Activated T-cell treated with anti-CD3 and anti-CD28 coated beads for 1 hour (primary cell): ENCODE measurements at places on chromosomes 12 and 14.
A peak's percentile ranks its signal among the peaks of the same experiment; 100 is the strongest.

DNA sequence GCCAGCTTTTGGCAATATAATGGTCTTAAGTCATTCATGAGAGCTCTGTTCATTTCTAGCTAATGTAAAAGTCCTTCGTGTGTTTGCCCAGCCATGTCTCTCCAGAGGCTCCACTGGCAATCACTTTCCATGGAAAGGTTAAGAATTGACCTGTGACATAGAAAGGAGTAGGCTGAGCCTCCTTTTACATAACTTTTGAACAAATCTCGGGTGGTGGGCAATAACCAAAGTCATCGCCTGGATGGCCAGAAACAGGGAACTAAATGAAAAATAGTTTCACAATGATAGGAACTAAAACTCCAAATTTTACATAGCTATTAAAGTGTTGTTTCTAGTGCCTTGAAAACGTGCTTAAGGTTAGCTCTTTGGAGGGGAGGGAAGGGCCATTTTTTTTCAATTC, 6.5 kb downstream of the BHLHE41 start:
- no peak for DNase-seq

GRCh38 chr12:31874961-31875608, 84.1 kb upstream of the RESF1 start:
- DNase-seq = peak; percentile 50

DNA sequence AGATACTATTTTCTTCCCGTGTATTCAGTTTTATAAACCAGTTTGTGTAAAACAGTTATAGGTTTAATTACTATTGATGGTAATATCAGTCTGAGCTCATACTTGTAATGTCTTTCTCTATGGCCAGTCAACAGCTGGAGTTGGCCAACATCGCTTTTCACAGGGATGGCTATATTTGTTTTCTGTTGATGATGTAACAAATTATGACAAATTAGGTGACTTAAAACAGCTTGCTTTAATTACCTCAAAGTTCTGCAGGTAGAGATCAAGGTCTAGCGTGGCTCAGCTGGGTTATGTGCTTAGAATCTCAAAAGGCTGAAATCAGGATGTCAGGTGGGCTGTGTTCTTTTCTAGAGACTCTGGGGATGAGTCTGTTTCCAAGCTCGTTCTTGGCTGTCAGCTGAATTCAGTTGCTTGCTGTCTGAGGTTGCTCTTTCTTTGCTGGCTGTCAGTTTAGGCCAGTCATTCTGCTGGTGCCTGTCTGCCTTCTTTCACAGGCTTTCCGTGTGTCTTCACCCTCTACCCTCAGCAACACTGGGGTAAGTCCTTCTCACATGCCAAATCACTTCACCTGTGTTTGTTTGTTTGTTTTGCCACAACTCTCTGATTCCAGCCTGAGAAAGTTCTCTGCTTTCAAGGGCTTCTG, 370.2 kb upstream of the E2F7 start:
- no peak for DNase-seq

GRCh38 chr12:31736472-31736871, 7.7 kb upstream of the AMN1 start:
- DNase-seq = peak; percentile 37

DNA sequence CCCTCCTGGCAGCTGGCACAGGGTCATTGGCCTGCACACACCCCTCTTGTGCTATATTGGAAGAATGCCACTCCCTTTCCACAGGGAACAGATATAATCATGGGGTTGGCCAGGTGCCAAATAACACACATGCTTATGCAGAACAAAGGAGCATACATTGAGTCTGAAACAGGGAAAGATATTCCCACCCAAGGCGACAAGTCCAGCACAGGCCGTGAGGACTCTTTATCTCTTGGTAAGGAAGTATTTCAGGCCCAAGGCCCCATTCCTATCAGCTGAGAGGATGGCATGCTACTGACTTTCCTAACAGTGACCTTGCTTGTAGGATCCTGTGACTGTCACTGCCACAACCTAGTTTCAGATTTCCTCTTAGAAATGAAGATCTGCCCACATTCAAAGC, 59.0 kb upstream of the STXBP6 start:
- DNase-seq = no peak

DNA sequence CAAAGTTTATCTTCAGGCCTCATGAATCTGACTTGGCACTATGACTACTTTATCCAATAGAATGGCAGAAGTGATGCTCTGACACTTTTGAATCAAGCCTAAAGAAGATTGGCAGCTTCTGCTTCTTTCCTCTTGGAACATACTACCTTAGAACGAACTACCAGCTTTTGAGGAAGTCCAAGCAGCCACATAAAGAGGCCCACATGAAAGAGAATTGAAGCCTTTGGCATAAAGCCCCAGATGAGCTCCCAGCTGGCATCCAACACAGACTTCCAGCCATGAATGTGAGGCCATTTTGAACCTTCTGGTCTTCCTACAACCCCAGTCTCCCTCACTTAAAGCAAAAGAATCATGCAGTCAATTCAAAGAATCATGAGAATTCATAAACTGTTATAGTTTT, 65.8 kb downstream of the EEA1 start:
- no peak for DNase-seq

GRCh38 chr12:89936631-89937030, 228.0 kb upstream of the ATP2B1 start:
- no peak for DNase-seq

- DNase-seq = no peak
These were observed 23.4 kb downstream of the SYNDIG1L start for GRCh38 chr14:74402401-74403251.

GRCh38 chr12:112777387-112778310, 13.9 kb upstream of the RPH3A start:
- DNase-seq = no peak

DNA sequence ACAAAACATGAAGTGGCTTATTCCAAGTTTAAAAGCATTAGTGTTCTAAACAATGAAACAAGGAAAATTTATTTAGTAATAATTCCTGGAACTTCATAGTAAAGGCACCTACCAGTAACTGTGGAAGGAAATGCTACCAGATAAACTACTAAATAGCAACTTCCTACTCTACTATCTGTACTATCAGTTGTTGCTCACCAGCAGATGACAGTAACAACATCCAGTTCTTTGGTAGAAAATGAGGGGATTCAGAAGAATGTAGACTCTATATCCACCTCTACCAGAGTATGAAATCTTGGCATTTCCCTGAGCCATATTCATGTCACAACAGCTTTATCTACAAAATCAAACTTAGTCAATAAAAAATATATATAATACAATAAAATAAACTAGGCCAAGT, 3.1 kb downstream of the ENTPD5 start:
- no peak for DNase-seq

DNA sequence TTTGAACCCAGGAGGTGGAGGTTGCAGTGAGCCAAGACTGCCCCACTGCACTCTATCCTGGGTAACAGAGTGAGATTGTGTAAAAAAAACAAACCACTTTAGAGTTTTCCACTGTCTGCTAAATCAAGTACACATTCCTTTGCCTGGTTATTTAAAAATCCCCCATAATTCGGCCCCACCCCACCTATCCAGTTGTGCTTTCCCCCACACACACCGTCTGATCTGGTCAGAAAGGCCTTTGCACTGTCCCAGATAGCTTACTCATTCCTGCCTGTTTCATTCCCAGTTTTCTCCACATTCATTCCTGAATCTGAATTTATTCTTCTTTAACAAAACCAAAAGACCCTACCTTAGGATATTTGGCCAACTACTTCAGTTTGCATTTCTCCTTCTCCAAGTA, 29.5 kb downstream of the NINJ2 start:
- DNase-seq = no peak

DNA sequence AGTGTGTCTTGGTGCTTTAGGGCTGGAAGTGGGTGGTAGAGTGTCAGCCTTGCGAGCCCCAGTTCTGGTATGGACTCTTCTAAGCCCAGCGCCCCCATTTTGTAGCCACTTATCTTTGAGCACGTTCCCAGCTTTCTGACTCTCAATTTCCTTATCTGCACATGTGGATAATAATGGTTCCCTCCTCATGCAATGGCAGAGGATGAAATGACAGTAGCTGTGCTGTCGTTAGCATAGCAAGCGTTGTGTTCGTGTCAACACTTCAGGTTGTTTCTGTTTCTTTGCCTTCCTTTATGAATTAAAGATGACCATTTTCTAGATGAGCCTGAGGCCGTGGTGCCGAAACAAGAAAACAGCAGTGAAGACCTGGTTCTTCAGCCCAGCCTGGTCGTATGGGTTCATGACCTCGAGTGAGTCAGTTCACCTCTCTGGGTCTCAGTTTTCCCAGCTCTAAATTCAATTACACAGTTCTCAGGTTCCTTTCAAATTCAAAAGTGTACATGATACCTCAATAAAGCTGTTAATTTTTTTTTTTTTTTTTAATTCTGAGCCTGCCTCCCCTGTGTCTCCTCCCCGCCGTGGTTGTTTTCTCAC, 233.0 kb downstream of the SLC41A2 start:
- DNase-seq = no peak

GRCh38 chr12:93408813-93409212, 31.1 kb downstream of the NUDT4 start:
- no peak for DNase-seq
